Activated gamma-delta T cell treated with Interleukin-2 at 50 U/mL for 16 hours (primary cell): ENCODE measurements at places on chromosomes 5 and 9.

DNA sequence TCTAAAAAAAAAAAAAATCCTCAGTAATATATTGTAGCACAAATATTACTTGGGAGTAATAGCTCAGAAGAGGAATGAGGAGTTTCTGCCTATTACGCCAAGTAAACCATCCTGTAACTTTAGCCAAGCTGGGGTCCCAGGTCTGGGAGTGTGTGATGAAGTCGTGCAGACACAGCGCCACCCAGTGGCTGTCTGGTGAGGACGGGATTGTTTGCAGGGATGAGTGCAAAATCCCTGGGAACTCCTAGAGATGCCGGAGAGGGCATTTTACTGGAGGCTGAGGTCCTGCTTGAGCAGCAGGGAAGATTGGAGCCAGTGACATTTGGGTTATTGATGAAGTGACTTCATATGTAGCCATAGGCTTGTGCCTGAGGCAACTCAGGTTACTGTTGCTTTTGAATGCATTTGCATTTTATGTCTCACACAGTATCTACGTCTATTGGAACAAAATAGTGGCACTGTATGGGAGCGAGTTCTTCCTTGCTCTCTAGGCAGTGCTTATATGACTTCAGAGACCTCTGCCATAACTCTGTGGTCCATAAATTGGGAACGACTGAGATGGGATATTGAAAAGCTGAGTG lies 72.8 kb downstream of the PSAT1 start:
- peak; percentile 31 for DNase-seq

DNA sequence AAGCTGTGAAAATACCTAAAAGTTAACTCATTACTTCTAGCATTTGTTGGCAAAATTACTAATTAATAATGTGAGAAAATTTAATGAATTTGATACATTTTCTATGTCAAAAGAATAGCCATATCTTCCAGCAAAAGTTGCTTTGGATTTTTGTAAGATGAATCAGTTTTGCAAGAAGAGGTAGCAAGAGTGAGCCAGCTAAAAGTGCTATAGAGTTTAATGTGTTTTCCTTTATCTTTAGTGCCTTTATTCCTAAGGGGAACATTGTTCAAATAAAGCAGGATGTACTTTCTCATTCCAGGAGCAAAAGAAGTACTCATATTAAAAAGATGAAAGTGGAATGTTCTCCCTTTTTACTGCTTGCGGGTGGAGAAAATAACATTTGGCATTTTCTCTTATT lies 622.2 kb downstream of the ANXA1 start:
- no peak for DNase-seq

GRCh38 chr5:159156426-159157238 lies 52.7 kb downstream of the RNF145 start:
- DNase-seq, result peak; percentile 36

GRCh38 chr9:91162311-91162710 lies 199.4 kb downstream of the AUH start:
- DNase-seq, result no peak

- no peak for DNase-seq
Measured at GRCh38 chr5:174084691-174085154, 39.2 kb downstream of the NSG2 start.

DNA sequence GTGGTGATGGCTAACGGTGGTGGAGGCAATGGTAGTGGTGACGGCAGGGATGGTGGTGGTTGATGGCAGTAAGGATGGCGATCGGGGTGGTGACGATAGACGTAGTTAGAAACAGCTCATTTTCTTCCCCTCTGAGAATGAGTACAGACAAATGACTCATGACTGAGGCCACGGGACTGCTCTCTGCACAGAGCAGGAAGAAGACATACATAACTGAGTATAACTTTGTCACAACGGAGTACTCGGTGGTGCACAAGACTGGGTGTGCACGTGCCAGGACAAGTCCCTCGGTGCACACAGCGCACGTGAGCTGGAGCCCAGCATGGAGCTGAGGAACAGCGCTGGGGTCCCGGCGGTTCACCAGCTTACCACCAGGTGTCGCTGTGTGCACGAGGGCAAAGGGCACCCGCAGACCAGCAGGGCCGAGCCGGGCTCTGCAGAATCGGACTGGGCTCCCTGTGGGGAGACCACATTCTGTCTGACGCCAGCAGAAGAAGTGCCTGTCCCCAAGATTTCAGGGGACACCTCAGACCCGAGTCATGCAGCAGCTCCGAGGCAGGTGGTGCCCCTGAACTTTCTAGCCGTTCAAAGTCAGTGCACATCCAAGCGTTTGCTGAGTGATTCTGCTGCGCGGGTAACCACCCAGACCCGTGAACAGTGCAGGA lies 188.6 kb downstream of the FSTL4 start:
- peak; percentile 58 for DNase-seq

DNA sequence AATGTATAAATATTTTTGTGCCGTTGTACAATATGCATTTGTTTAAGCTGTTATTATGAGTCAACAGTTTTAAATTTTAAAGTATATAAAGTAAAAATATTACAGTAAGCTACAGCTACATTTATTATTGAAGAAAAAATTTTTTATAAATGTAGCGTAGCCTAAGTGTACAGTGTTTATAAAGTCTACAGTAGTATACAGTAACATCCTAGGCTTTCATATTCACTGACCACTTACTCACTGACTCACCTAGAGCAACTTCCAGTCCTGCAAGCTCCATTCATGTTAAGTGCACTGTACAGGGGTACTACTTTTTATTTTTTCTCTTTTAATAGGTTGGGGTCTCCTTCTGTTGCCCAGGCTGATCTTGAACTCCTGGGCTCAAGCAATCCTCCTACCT lies 30.6 kb downstream of the SIL1 start:
- DNase-seq, result no peak

GRCh38 chr9:9625248-9625647 lies 987.6 kb downstream of the PTPRD start:
- DNase-seq, result no peak

DNA sequence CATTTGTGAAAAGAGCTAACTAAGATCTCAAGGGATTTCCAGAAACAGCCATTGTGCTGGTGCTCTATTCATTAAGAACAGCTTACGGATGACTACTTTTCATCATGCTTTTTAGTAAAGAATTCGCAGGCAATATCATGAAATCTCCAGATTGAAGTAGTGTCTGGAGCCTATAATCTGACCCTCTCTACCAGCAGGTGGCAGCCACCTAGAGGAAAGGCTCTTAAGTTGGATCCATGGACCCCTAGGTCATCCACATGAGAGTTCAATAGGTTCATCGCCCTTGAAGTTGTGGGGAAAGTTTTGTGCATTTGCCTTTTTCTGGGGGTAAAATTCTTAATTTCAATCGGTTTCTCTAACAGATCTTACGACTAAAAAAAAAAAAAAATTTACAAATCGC lies 82.3 kb downstream of the SLC1A3 start:
- DNase-seq, result no peak

DNA sequence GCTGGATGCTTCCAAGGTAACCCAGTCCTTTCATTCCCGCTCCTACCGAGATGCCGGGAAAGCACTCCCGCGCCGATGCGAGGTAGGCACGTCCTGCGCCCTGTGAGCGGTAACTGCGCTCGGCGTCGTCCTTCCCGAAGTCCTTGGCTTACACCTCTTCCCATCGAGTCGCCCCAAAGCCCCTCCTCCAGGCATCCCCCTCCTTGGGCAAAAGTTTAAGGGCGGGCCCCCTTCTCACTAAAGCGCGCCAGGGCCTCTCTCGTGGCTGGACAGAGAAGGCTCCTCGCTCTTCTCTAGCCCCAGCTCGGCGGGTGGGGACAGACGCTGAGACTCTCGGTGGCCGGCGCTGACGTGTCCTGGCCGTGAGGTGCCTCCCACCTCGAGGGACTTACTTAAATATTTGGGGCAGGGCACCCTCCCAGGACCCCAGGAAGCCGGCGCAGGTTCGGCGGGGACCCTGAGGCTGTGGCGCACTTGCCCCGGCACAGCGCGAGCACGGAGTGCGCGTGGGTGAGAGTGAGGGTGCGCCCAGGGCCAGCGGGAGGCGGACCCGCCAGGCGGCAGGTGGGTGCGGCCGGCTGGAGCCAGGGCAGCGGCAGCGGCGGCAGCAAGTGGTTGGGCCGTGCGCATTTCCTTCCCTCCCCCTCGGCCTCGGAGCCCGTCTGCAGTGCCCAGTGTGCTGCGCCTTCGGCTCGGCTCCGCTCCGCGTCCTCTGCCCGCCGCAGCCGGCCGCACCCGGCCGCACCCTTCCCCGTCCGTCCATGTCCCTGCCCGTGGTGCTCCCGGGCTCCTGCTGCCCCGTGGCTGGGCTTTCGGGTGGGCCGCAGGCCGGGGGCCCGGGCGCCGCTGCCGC lies at the start of gene ENTREP1:
Gene ENTREP1, plus strand, starts transcription at position 667 of the 853 bp plus-strand sequence. Its CDS starts 95 bp downstream, at position 762.
- no peak for DNase-seq

DNA sequence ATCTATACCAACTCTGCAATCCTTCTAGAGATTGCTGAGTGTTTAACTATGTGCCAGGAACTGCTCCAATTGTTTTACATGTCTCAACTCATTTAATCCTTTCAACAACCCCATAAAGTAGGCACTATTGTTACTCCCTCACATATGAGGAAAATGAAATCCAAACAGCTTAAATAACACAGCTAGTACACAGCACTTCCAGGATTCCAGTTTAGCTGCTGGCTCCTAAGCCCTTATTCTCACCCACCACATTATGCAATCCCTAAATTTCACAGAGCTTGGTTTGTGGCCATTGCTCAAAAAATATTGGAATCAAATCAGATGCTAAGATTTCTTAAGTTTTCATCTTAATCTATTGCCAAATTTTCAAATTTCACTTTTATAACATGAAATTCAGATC lies 84.9 kb downstream of the PRELID2 start:
- DNase-seq, result no peak

DNA sequence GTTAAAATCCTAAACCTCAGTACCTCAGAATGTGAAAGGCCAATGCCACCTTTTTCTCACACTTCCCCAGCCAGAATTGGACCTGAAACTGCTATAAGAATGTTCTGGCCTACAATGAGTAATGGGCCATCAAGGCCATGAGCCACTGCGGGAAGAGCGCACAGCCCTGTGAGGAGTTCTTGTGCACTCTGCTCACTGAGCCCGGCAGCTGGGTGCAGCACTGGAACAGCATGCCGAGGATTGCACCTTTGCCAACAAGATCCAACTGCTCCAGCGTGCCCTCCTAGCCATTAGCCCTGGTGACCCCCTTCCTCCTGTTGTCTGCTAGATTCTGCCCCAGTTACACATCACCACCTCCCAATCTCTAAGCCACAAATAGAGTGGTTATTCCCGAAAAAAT lies 758.1 kb downstream of the PRELID2 start:
- DNase-seq, result no peak

DNA sequence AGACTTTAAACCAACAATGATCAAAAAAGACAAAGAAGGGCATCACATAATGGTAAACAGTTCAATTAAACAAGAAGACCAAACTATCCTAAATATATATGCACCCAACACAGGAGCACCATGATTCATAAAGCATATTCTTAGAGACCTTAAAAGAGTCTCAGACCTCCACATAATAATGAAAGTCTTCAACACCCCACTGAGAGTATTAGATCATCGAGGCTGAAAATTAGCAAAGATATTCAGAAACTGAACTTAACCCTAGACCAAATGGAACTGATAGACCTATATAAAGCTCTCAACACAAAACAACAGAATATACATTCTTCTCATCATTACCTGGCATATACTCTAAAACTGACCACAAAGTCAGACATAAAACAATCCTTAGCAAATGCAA lies 11.7 kb upstream of the SPINK14 start:
- DNase-seq, result no peak

DNA sequence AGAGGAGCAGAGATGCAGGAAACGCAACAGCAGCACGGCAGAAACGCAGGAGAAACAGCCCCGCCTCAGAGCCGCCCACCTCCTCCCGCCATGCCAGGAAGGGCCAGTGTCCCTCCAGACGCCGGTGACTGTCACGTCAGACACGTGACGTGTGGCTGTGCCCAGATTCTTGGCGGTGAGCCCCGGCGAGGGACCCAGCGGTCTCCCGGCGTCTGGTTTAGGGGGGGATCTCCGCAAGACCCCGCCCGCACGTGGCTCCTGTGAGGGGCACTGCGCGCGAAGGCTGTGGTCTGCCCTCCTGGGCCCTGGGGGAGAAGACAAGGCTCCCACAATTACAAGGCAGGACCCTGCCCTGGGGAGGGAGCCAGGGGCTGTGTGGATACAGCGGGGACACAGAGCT lies 2.4 kb upstream of the LCN8 start:
- no peak for DNase-seq

DNA sequence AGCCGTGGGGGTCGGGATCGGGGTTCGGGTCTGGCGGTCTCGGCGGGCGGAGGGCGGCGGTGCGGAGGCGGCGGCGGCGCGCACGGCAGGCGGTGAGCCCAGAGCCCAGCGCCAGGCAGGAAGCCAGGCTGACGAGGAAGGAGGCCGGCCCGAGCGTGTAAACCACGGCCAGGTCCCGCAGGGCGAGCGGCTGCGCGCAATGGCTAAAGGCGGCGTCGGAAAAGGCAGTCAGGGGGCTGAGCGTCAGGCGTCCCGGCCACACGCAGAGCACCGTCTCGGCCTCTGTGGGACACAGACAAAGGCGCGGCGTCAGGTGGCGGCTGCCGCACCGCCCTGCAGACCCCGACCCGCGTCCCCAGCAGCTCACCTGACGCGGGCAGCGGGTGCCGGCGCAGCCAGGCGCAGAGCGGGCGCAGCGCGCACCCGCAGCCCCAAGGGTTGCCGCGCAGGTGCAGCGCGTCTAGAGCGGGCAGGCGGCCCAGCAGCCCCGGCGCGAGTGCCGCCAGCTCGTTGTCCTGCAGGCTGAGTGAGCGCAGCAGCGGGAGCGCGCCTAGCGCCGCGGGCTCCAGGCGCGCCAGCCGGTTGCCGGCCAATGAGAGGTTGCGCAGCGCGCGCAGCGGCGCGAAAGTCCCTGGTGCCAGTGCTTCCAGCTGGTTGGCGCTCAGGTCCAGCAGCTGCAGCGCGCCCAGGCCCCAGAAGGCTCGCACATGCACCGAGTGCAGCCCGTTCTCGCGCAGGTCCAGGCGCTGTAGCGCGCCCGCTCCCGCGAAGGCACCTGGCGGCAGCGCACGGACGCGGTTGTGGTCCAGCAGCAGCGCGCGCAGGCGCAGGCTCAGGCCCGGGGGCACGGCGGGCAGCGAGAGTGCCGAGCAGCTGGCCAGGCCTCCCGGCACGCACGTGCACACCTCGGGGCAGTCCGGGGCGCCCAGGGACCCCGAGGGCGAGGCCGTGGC lies 671 bp downstream of the LRRC26 start:
- DNase-seq, result no peak

- DNase-seq, result no peak
Measured at GRCh38 chr5:82319651-82320376, 41.7 kb upstream of the RPS23 start.

DNA sequence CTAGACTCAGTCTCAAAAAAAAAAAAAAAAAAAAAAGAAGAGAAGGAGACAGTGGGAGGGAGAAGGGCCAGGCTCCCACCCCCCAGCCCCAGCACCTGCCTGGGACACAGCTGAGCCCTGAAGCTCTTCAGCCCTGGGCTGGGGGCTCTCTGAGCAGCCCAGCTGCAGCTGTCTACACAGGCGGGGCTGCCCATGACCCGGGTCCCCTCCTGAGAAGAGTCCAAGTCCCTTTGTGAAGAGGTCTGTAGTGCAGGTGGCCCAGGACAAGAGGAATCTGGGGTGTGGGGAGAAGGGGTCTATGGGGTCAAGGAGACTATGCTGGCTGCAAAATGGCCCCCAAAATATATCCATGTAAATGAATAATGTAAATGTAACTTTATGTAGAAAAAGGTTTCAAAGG lies 6.7 kb upstream of the LCN2 start:
- DNase-seq, result no peak
